ENCODE measurements at places on chromosomes 3 and 15.

- no peak for DNase-seq
Observed at GRCh38 chr15:100942656-100943425, 23.7 kb downstream of the LRRK1 start.

- DNase-seq, result no peak
Observed at GRCh38 chr15:85723960-85724945, 70.5 kb downstream of the KLHL25 start.

DNA sequence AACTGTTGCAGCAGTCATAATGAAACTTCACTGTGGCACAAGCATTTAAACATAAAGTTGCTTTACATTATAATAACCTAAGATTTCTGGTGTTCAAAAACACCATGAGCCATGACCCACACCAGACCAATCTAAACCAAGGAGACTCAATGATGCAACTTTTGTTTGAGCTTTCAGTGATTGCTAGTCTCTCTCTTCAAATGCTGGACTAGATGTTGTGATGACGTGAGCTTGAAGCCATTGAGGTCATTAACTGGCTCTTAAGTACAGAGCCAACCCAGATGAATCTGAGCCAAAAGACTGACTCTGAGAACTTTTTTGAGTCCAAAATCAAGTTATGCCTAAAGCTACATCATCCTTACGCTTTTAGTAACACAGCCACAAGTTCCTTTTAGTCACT lies 36.5 kb downstream of the ATR start:
- DNase-seq, result no peak

DNA sequence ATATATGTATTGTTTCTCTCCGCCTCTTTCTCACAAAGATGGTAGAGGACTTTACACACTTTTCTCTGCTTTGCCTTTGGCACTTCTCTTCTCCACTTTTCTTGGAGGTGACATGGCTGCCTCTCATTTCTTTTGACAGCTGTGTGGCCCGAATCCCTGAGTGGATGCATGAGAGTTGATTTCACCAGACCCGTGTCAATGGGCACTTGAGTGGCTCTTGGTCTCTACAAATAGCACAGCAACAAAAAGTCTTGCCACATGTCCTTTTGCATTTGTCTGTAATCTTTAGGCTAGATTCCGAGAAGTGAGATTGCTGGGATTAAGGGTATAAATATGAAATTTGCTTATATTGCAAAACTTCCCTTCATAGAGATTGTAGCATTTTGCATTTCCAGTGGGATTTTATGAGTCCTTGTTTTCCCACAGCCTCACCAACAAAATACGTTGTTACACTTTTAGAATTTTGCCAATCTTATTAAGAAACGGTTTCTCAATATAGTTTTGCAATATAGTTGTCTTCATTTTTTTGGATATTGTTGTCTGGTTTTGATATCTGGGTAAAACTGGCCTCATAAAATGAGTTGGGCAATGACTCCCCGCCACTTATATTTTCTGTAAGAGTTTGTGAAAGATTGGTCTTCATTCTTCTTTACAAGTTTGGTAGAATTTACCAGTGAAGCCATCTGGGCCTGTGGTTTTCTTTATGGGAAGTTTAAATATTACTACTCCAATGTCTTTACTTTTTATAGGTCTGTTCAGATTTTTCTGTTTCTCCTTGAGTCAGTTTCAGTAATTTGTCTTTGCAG lies 5.2 kb upstream of the TRPM1 start:
- DNase-seq, result no peak

DNA sequence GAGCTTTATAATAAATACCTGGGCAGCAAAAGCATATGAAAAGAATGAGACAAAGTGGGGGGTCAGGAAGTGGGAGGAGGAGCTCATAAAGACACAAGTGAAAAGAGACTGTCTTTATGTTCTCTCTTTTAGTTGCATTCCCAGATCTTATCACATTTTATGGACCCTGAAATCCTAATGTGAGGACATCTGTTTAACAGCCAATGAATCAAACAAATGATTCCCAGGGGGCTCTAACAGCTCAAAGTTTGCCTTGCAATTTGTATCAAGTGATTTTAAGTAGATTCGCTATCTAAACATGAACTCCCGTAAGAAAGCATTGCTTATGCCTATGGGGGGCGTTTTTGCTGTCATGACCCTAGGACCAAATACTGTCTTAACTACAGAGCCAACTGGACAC lies 332.3 kb upstream of the CNTN4 start:
- no peak for DNase-seq

Measured in germinal center (tissue), 1 donor.